ENCODE measurements at places on chromosomes 1 and 21.

DNA sequence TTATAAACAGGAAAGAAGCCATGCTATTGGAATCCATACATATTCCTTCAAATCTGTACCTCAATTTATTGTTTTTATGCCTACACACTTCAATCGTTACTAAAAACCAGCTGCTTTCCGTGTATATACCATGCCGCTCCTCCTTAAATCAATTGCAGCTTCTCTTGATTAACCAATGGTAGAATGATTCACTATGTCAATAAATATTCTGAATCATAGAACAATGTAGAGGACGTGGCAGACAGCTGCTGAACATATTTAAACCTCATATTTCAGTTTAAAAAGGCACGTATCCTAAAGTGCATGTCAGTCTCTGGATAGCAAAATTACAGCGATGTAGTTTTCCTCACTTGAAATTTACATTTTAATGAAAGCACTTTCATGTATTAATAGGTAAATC is 100.4 kb downstream of the MRPL39 start:
- H3K4me3 ChIP-seq, result peak overlapping the region; percentile 67
- H3K36me3 ChIP-seq, result peaks cover 30% of the 10 kb centered on the region
- H3K4me1 ChIP-seq, result peaks cover 83% of the 10 kb centered on the region
- no peak for DNase-seq
- no peaks in the 10 kb centered on the region for H3K27me3 ChIP-seq
- H3K27ac ChIP-seq, result peak overlapping the region; percentile 93

- H3K4me3 ChIP-seq, result peak within 1 kb of the TSS; percentile 93
- H3K4me1 ChIP-seq, result peaks cover 64% of the 10 kb centered on the region
- H3K27ac ChIP-seq, result peak within 1 kb of the TSS; percentile 99
- no peaks in the 10 kb centered on the region for H3K27me3 ChIP-seq
Observed at GRCh38 chr1:7940745-7941436, at the start of gene TNFRSF9. Gene TNFRSF9 (minus strand): TSS chr1:7940839. CDS start chr1:7939994, 845 bp downstream.

GRCh38 chr1:15154480-15155036 is 1.0 kb downstream of the TMEM51 start:
- H3K27me3 ChIP-seq, result peaks cover 48% of the 10 kb centered on the region
- H3K36me3 ChIP-seq, result no peaks in the 10 kb centered on the region
- peaks cover 27% of the 10 kb centered on the region for H3K4me1 ChIP-seq
- peak overlapping the region; percentile 38 for H3K4me3 ChIP-seq
- DNase-seq, result no peak

GRCh38 chr1:23906731-23907130 is 6.4 kb downstream of the CNR2 start:
- H3K27me3 ChIP-seq, result peaks cover 3% of the 10 kb centered on the region
- H3K36me3 ChIP-seq, result peaks cover 2% of the 10 kb centered on the region
- H3K4me1 ChIP-seq, result peaks cover 63% of the 10 kb centered on the region
- DNase-seq, result no peak
- H3K27ac ChIP-seq, result no peak overlapping the region

DNA sequence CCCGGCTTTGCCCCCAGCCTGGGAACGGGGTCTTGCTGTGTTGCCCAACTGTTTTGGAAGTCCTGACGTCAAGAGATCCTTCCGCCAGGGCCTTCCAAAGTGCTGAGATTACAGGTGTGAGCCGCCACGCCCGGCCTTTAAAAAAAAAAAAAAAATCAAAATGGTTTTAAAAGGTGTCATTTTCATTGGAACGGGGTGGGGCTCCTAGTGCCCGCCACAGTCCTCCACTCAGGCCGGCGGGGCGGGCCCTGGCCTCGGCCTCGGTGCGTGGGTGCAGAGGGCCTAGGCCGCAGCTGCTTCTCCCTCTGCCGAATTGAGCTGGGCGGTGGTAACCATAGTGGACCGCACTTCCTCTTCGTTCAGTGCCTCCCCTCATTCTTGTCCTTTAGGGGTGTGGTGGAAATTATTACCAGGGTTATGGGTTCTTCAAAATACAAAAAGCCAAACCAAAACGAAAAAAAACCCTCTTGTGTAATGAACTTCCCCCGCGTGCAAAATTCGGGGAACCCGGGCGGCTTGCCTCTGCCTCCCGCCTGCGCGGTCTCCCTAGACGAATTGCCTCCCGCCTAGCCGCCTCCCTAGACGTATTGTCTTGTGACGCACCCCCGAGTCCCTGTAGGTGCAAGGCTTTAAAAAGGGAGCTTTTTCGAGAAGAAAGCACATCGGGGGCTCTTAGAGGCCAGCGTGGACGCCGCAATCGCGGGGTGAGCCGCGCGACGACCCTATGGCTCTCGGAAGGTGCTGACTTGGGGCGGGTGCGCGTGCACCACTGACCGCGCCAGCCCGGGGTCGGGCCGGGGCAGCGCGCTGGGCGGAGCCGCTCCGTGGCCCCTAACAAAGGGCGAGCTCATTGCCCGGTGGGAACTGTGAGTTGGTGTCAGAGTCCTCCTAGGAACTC is 10.5 kb upstream of the SPEN start:
- peak overlapping the region; percentile 90 for H3K4me3 ChIP-seq
- H3K27ac ChIP-seq, result peak overlapping the region; percentile 99
- peaks cover 41% of the 10 kb centered on the region for H3K4me1 ChIP-seq
- peak; percentile 78 for DNase-seq
- peaks cover 4% of the 10 kb centered on the region for H3K36me3 ChIP-seq
- peaks cover 3% of the 10 kb centered on the region for H3K27me3 ChIP-seq

- no peak overlapping the region for H3K27ac ChIP-seq
- no peaks in the 10 kb centered on the region for H3K36me3 ChIP-seq
- no peak for DNase-seq
- peaks cover 32% of the 10 kb centered on the region for H3K4me1 ChIP-seq
Observed at GRCh38 chr21:38841472-38841871, 35.7 kb downstream of the ETS2 start.

GRCh38 chr1:244678697-244679096 is 25.8 kb downstream of the DESI2 start:
- H3K4me1 ChIP-seq, result peaks cover 25% of the 10 kb centered on the region
- H3K4me3 ChIP-seq, result no peak overlapping the region
- H3K27ac ChIP-seq, result no peak overlapping the region
- peaks cover 41% of the 10 kb centered on the region for H3K36me3 ChIP-seq
- DNase-seq, result no peak
- no peaks in the 10 kb centered on the region for H3K27me3 ChIP-seq

- H3K27me3 ChIP-seq, result no peaks in the 10 kb centered on the region
- no peak overlapping the region for H3K4me3 ChIP-seq
- DNase-seq, result no peak
Observed at GRCh38 chr21:27704567-27705166, 737.8 kb upstream of the ADAMTS5 start.

GRCh38 chr1:54934869-54935268 is 45.6 kb upstream of the TMEM61 start:
- H3K4me1 ChIP-seq, result peaks cover 4% of the 10 kb centered on the region
- no peak overlapping the region for H3K27ac ChIP-seq
- no peak for DNase-seq
- no peaks in the 10 kb centered on the region for H3K36me3 ChIP-seq
- H3K4me3 ChIP-seq, result no peak overlapping the region

DNA sequence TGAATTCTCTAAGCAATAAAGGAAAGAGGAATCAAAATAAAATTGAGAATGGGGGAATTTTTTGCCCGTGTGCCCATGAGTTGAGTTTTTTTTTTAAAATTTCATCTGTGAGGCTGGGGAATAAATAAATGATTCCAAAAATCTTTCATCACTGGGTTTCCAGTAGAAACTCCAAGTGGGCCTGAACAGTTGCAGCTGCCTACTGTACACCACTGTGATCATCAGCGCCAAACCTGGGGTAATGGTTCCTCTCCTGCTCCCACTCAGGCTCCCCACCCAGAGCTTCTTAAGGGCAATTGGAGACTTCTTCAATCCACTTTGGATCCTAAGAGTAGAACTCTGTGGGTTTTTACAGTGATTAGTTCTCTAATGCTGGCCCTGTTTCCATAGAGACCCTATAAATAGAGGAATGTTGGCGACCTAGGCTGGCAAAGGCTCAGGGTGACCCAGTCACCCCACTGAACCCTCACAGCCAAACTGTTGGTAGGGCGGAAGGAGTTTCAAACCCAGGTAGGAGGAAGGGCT is 9.3 kb downstream of the TMCC2 start:
- no peaks in the 10 kb centered on the region for H3K27me3 ChIP-seq
- H3K4me1 ChIP-seq, result peaks cover 70% of the 10 kb centered on the region
- H3K27ac ChIP-seq, result peak overlapping the region; percentile 97
- no peak for DNase-seq
- H3K4me3 ChIP-seq, result peak overlapping the region; percentile 57

DNA sequence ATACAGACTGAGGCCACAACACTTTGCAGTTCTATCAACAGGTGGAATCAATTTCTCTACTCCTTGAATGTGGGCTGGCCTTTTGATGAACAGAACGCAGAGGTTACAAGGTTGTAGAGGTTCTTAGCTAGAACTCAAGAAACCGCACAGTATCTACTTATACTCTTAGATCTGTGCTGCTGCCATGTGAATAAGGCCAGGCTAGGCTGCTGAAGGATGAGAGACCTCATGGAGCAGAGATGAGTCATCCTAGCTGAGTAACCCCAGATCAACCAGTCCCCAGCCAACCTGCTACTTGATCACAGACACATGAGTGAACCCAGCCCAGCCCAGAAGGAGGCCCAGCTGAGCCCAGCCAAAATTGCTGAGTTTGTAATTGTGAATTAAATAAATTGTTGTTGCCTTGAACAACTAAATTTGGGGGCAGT is 35.3 kb upstream of the BCAR3 start:
- H3K4me3 ChIP-seq, result no peak overlapping the region
- peaks cover 31% of the 10 kb centered on the region for H3K4me1 ChIP-seq
- peaks cover 10% of the 10 kb centered on the region for H3K27me3 ChIP-seq
- peak; percentile 18 for DNase-seq
- peaks cover 8% of the 10 kb centered on the region for H3K36me3 ChIP-seq
- no peak overlapping the region for H3K27ac ChIP-seq

DNA sequence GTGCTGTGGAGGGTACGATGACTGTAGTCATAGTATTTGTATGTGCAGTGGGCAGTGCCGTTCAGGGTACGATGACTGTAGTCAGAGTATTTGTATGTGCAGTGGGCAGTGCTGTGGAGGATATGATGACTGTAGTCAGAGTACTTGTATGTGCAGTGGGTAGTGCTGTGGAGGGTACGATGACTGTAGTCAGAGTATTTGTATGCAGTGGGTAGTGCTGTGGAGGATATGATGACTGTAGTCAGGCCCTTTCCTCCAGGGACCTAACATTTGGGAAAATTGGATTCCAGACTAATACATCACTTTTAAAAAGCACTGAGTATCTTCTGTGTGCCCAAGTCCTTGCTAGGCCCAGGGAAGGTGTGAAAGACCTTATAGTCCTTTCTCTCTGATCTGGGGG is 2.9 kb downstream of the ZNF672 start:
- H3K27me3 ChIP-seq, result no peaks in the 10 kb centered on the region
- H3K4me1 ChIP-seq, result peaks cover 32% of the 10 kb centered on the region
- no peak overlapping the region for H3K4me3 ChIP-seq
- peaks cover 8% of the 10 kb centered on the region for H3K36me3 ChIP-seq
- no peak for DNase-seq

- H3K27ac ChIP-seq, result no peak overlapping the region
- H3K36me3 ChIP-seq, result peaks cover 21% of the 10 kb centered on the region
- no peak overlapping the region for H3K4me3 ChIP-seq
- no peaks in the 10 kb centered on the region for H3K27me3 ChIP-seq
- no peak for DNase-seq
- H3K4me1 ChIP-seq, result peaks cover 4% of the 10 kb centered on the region
Observed at GRCh38 chr1:44857446-44857845, 14.4 kb upstream of the PTCH2 start.

GRCh38 chr1:20432891-20433290 is 53.1 kb downstream of the CAMK2N1 start:
- H3K36me3 ChIP-seq, result no peaks in the 10 kb centered on the region
- no peak for DNase-seq
- H3K27ac ChIP-seq, result no peak overlapping the region
- H3K4me3 ChIP-seq, result no peak overlapping the region

- peak overlapping the region; percentile 93 for H3K4me3 ChIP-seq
- H3K27ac ChIP-seq, result peak overlapping the region; percentile 84
- H3K27me3 ChIP-seq, result no peaks in the 10 kb centered on the region
- peaks cover 23% of the 10 kb centered on the region for H3K36me3 ChIP-seq
Observed at GRCh38 chr1:205811660-205812059, 1.3 kb downstream of the SLC41A1 start.

- peaks cover 43% of the 10 kb centered on the region for H3K27me3 ChIP-seq
- no peak for DNase-seq
- no peaks in the 10 kb centered on the region for H3K36me3 ChIP-seq
- no peak overlapping the region for H3K27ac ChIP-seq
- no peak overlapping the region for H3K4me3 ChIP-seq
Observed at GRCh38 chr21:32955311-32956060, 70.2 kb upstream of the OLIG2 start.

DNA sequence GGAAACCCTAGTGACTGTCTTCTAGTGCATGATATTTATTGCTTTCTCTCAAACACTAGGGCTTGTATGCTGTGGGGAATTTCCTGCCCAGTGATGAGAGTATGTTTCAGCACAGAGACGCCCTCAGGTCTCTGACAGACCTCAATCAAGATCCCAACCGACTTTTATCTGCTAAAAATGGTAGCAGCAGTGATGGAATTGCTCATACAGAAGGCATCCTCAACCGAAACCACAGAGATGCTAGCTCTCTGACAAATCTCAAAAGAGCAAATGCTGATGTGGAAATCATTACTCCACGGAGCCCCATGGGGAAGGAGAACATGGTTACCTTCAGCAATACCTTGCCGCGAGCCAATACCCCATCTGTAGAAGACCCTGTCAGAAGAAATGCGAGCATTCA is 41.3 kb downstream of the PLPPR4 start:
- H3K36me3 ChIP-seq, result no peaks in the 10 kb centered on the region
- H3K4me3 ChIP-seq, result no peak overlapping the region

- no peaks in the 10 kb centered on the region for H3K27me3 ChIP-seq
- no peak for DNase-seq
- H3K4me1 ChIP-seq, result peaks cover 40% of the 10 kb centered on the region
- no peaks in the 10 kb centered on the region for H3K36me3 ChIP-seq
Observed at GRCh38 chr1:193185211-193185610, 1.2 kb downstream of the B3GALT2 start.

DNA sequence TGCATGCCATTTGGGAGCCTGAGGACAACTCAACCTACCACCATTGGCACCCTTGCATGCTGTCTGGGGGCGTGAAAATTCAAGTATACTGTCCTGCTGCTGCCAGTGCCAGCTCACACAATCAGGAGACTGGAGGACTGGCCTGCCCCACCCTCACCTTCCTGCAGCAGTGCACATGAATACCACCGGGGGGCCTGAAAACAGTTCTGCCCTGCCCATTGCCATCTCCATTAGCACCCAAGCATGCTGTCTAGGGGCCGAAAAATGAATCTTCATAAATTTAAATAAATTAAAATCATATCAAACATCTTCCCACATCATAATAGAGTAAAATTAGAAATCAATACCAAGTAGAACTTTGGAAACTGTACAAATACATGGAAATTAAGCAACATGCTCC is 322.1 kb upstream of the TMPRSS15 start:
- H3K27ac ChIP-seq, result no peak overlapping the region
- H3K4me1 ChIP-seq, result no peaks in the 10 kb centered on the region
- no peak overlapping the region for H3K4me3 ChIP-seq
- DNase-seq, result no peak

GRCh38 chr1:170402476-170403311 is 129.3 kb upstream of the GORAB start:
- H3K27ac ChIP-seq, result no peak overlapping the region
- no peaks in the 10 kb centered on the region for H3K27me3 ChIP-seq
- no peak for DNase-seq
- no peaks in the 10 kb centered on the region for H3K4me1 ChIP-seq
- H3K4me3 ChIP-seq, result no peak overlapping the region

GRCh38 chr1:95096218-95096841 is 20.8 kb upstream of the TLCD4 start:
- no peaks in the 10 kb centered on the region for H3K36me3 ChIP-seq
- H3K27ac ChIP-seq, result no peak overlapping the region
- DNase-seq, result no peak
- H3K4me3 ChIP-seq, result no peak overlapping the region
- no peaks in the 10 kb centered on the region for H3K4me1 ChIP-seq

- H3K27me3 ChIP-seq, result no peaks in the 10 kb centered on the region
- no peak for DNase-seq
- H3K27ac ChIP-seq, result no peak overlapping the region
- no peaks in the 10 kb centered on the region for H3K36me3 ChIP-seq
- no peak overlapping the region for H3K4me3 ChIP-seq
Observed at GRCh38 chr21:33206771-33207281, 22.9 kb upstream of the IFNAR2 start.

All from activated naive CD8-positive, alpha-beta T cell treated with anti-CD3 and anti-CD28 coated beads, Interleukin-2, amount 50 U/mL, for 24 hours (primary cell).